ENCODE measurements at places on chromosomes 5 and 9.

DNA sequence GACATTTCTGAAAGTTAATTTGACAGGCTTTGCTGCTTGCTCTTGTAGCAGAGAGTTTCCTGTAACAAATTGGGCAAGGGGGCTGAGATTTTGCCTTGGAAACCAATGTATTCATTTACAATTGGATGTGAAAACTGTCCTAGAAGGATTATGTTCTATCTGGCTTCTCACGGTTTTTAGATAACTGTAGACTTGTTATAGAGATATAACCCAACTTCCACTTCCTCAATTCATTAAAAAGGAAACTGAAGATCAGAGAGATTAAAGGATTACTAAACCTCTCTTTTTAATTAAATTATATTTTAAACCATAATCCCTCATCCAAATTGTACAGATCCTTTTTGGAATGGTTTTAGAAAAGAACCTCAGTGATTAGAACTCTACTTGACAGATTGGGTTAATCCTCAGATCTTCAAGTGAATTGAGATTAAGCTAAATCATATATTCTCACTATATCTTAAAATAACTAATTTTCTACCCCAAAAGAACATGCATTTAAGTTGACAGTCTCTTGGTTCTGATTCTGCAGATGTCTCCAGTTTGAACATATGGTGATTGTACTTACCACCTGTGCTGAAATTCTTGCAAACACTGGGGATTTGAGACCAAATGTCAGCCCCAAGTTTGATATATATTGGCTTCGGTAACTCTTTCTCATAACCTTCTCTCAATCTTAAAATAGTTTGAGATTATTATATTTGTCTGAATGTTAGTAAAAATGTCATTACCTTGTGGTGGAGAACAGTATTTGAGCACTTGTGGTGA, 130.1 kb upstream of the C9orf72 start:
- DNase-seq = no peak

- DNase-seq = peak; percentile 82
These were observed at the start of gene GTF3C4 for GRCh38 chr9:132670457-132671391. GTF3C4 (plus strand) TSS chr9:132670464; CDS start chr9:132670599, 135 bp downstream.

DNA sequence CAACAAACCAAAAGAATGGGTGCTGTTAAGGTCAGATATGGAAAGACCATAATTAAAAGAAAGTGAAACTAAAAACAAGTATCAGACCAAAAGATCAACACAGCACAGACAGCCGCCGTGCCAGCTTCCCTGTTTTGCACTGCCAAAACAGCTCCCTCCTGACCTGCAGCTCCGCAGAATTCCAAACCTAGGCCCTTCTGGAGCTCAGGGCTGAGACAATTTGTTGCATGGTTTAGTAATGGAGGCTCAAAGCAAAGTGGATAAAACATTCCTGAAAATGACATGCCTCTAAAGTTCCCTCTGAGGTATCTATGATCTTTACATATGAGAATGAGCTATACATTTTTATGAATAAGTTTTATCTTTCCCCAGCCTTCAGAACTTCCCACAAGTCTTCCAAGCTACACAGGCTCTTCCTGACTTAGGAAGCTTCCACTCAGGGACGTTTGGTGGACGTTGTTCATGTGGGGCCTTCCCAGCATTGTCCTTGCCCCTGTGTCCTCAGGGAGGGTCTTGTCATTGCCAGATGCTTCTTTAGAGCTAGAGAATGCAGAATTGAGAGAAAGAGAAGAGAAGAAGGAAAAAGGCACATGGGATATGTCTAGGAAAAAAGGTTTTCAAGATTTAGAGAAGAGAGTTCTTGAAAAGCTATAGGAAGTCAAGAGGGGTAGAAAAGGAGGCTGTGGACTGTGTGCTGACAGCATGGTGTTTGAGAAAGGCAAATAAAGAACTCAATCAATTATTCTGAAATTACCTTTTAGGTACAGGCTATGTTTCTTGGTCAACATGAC, 28.4 kb upstream of the SSBP2 start:
- peak; percentile 51 for DNase-seq

DNA sequence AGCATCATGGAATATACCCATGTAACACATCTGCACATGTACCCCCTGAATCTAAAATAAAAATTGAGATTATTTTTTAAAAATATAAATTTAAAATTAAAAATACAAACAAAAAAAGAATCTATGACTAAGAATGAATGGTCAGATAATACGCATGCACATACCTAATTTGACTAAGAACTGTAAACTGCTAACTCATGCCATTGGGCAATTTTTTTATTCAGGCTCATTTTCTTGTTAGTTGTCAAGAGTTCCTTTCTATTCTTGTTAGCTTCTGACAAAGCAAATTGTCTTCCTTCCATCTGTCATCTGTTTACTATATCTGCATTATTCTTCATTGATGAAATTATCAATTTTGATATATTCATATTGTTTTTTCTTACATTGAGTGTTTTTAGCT, 69.5 kb upstream of the HAND1 start:
- DNase-seq = no peak

- no peak for DNase-seq
These were observed 21.7 kb downstream of the FAT2 start for GRCh38 chr5:151569132-151570046.

GRCh38 chr9:134890155-134890495, 9.5 kb downstream of the FCN2 start:
- no peak for DNase-seq

DNA sequence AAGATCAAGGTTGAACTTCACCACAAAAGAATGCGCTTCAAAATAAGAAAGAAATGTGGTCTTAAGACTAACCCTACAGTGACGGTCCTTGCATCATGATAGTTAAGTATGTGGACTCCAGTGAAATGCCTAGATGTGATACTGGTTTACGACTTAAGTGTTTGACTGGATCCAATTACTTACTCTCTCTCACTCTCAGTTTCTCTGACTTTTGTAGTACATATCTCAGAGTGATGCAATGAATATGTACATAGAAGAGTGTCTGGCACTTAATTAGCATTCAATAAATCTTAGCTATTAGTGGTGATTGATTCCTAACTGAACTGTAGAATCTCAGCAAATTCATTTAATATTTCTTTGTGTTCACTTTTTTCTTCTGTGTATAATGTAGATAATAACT, 411.7 kb upstream of the ITGA1 start:
- DNase-seq = no peak

GRCh38 chr5:173944511-173944910, 44.5 kb upstream of the C5orf47 start:
- no peak for DNase-seq

DNA sequence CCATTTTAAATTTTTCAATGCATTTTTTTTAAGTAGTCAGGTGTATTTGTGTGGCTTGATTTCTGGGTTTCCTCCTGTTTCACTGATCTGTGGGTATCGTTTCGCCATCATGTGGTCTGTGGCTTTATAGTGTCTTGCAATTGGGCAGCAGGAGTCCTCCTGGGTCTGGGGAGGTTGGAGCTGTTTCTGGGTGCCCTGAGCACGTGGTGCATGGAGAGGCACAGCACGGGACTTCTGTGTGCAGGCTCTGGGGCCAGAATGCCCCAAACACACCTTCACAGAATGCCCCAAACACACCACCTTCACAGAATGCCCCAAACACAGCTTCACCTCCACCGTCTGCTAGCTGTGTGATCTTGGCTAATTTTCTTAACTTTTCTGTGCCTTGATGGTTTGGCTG, 82.6 kb upstream of the COL5A1 start:
- no peak for DNase-seq

DNA sequence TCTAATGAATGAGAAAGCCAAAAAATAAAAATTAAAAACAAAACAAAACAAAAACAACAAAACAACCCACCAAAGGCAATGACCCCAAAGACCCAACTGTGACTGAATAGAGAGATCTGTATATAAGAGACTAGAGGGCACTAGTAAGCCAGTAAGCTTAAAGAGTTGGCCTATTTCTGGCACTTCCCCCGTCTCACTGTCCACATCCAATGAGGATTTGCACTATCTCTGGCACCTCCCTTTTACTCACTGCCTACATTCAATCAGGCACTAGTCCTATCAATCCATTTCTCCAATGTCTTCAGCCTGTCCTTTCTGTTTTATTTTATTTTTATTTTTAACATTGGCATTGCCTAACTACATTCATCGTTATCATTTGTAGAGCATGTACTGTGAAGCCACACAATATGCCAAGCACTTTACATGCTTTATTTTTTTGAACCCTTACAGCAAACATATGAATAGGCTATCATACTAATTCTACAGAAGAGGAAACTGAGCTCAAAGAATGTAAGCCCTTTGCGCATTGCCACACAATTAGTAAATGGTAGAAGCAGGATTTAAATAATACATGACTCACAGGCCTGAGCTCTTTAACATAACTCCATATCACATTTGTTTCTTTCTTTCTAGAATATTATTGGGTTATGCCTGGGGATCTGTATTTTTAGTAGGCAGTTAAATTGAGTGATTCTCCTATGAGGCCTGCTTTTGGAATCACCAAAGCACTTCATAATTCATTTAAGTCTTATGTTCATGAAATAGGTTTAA, 70.0 kb downstream of the C6 start:
- no peak for DNase-seq

DNA sequence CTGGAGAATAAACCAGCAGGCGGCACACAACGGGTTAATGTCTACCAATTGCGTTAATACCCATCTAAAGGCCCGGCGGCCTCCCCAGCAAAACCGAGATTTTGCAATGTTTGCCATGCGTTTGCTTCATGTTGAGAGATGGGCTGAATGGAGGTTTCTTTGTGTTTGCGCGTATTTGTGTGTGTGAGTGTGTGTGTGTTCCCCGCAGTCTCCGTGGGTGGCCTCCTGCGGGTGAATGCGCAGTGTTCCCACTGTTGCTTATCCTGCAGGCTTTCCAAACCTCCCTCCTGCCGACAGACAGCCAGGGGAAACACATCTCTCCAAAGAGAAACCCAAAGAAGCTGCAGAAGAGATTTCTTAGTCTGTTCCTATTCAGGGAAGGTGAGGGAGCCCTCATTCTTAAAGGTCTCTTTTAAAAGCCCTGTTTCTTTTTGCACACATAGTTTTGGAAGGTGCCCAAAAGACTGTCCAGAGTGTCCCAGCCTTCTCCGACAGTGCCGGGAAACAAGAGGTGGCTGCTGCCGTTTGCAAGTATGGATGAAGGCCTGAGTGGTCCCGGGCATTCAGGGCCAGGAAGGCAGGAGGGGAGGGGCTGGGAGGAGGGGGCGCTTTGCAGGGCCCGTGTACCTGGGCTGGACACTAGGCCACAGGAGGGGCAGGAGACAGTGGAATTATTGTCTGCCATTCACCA, 103.8 kb upstream of the ERCC6L2 start:
- DNase-seq = no peak

GRCh38 chr5:122849771-122850170, 4.4 kb downstream of the SNX24 start:
- DNase-seq = no peak

DNA sequence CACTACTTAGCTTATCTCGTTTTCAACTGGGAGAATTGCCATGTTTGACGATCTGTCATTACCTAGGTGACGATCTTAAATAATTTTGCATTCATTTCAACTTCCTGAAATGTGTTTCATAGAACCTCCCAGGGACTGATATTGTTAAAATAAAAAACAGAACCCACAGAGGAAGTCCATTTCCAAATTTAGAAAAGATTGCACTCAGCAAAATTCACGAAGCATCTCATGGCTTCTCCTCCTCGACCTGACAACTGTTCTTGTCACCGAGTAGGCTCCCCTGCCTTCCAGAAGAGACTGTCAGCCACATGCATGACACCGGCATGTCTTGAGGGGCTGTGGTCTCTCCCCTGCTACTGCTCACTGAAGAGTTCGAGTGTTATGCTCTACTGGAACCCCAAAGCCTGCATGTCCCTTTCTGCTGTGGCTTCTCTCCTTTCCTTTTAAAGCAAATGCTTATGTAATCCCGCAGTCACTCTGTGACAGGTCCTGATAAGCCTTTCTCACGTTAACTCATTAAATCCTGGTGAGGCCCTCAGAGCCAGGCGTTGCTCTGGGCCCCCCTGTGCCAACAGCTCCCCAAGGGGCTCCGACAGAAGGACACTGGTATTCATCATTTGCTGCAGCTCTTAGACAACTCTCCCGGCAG, 26.8 kb upstream of the ANKRD33B start:
- DNase-seq = peak; percentile 3

DNA sequence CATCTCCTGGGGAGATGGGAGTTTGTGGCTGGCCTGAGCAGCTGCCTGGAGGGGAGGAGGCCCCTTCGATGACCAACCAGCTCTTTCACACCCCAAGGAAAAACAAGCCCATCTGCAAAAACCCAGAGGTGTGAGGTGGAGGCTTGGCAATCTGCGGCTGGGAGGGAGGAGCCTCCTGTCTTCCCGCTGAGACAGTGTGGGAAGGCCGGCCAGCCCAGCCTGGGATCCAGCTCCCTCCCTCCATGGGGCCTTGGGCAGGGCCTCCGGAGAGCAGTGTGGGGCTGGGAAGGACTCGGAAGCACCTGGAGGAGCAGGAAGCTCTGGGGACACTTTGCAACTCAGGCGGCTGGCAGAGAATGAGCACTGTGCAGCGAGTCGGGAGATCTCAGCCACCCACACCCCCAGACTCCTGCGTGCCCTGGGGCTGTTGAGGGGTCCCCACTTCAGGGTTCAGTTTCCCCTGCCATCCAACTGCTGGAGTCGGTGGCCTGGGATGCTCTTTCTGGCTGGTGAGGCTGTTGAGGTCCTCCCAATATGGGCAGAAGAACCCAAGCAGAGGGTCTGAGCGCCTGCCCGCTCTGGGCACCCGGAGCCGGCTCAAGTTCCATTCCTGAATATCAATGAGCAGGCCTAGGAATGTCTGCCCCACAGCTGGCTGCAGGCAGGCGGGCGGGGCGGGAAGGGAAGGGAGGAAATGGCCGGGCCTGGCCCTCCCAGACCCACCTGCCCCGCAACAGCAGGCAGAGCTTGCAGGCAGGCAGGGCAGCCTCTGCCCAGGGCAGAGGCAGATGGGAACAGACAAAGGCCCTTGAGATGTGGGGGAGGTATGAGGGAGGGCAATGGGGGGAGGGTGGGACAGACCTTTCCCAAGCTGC, 101.1 kb downstream of the FGF18 start:
- DNase-seq = no peak

DNA sequence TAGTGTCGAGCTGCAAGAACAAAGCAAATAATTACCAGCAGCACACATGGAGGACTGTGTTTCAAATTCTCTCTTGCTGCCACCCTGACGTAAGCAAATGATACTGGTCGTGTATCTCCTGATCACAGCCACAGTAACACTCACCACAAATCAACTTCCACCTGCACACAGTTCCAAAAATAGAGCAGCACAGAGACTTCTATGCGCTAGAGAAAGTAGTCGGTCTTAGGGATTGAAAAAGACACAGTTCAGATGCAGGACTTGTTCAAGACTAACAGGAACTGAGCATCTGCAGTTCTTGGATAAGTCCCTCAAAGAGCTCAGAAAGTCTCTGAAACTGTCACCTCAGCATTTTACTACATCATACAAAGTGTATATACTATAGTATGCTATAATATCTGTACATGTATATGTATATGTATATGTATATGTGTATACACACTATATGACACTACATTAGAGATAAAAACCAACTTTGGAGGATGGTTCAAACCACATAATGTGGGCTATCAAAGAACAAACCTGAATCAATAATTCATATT, 279.0 kb downstream of the GLIS3 start:
- DNase-seq = no peak

All from CD4-positive, alpha-beta T cell treated with Interleukin-17A for 1 hour (primary cell).